ENCODE measurements at places on chromosomes 7 and 10.

DNA sequence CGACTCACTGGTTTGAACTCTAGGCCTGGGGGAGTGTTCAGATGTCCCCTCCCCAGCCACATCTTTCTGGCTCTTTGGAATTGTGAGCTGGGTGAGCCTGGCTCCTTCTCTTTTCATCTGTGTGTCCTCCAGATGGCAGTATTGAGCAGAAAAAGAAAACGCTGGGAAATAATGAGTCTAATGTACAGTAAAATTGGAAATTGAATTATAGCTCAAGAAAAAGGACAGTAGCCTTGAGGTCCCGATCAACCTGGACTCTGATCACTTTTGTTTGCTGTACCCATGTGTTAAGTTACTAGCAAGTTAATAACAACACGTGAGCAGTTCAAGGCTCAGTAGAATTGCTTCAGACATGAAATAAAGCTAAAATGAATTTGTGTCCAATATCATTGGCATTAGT lies 77.9 kb downstream of the SNX10 start:
- DNase-seq = peak; percentile 77

- DNase-seq = no peak
Observed at GRCh38 chr10:23917251-23917840, 291.6 kb upstream of the KIAA1217 start.

- DNase-seq = no peak
Observed at GRCh38 chr10:108445746-108446145, 1281.2 kb upstream of the SORCS1 start.

DNA sequence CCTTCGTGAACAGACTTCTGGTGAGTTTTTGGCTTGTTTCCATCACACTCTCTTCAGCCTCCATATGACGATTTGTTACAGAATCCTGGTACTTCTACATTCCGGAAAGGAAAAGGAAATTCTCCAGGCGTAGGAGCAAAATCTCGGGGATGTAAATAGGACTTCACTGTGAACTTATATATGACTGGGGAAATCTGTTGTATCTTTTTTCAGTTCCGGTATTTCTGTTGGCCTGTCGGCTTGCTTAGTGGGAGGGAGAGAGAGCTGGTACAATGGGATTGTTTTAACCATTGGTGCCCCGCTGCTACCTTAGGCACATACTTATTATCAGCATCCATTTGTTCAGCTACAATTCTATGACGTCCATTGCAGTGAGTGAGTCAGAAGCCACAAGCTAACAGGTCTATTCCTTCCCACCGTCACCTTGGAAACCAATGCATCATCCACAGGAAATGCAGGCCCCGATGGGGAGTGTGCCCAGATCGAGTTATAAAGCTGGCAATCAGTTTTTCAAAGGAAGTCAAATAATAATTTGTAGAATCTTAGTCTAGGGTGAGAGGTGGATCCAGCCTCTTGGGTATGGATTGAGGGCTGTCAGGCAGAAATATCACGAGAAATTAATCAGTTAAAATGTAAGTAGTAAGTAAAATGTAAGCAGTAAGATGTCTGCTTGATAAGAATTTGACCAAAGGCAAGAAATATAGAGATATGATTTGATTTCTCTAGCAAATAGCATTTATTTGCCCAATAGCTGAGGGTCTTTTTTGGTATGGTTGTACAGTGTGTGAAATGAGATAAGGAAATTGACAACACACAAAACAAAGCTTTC lies 92.0 kb upstream of the MKLN1 start:
- DNase-seq = no peak

GRCh38 chr7:107838816-107839565 lies 36.0 kb upstream of the SLC26A3 start:
- DNase-seq = no peak
